Right renal pelvis (tissue), 4 donors: ENCODE measurements at places on chromosomes 12 and 14. TPM values are rescaled to one million over a fixed set of nuclear protein-coding genes. Genes with fewer than 3 reads are reported as not detected.
A peak's percentile ranks its signal among the peaks of the same experiment; 100 is the strongest.

GRCh38 chr12:89138048-89138852, 214.1 kb downstream of the DUSP6 start:
- DNase-seq, result no peak

GRCh38 chr14:60590991-60591414, 58.3 kb downstream of the SIX1 start:
- DNase-seq, result peak; percentile 4

The TMPRSS12 gene
- polyA plus RNA-seq, result 0.04 TPM

GRCh38 chr14:96494331-96494730, 7.9 kb upstream of the PAPOLA start:
- no peak for DNase-seq

The SYNDIG1L gene
- polyA plus RNA-seq, result 0.32 TPM

DNA sequence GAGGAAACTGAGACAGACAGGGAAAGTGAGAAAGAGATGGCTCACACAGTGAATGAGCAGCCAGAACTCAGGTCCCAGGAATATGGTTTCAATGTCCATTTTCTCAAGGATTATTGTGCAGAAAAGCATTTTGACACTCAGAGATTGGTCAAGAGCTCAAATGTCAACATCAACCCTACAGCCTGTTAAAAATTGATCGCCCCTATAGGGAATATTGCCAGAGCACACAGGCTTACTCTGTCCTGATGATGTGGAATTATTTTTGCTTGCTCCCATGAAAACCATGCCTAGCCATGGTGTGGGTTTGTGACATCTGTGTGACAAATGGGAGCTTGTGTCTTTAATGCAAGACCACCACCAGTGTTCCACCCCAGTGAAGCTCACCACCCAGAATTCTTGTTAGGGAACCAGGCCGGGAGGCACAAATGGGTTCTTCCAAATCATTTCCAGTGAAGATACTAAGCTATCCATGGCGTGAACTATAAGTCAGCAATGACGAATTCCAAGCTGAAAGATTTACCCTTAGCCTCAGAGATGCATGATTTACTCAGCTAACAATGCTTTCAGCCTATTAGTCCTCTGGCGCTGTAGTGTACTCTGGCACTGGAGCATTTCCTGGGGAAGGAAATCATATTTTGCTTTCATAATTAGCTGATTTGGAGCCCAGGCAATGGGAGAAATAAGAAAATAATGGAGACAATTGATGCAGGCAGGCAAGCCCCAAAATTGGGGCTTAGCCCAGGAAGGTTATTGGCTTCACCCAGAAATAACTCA, 1188.2 kb upstream of the TMEM132C start:
- no peak for DNase-seq

GRCh38 chr12:39431797-39432196, 11.1 kb downstream of the KIF21A start:
- no peak for DNase-seq

The PTPRQ gene
- polyA plus RNA-seq, result 24.0 TPM

DNA sequence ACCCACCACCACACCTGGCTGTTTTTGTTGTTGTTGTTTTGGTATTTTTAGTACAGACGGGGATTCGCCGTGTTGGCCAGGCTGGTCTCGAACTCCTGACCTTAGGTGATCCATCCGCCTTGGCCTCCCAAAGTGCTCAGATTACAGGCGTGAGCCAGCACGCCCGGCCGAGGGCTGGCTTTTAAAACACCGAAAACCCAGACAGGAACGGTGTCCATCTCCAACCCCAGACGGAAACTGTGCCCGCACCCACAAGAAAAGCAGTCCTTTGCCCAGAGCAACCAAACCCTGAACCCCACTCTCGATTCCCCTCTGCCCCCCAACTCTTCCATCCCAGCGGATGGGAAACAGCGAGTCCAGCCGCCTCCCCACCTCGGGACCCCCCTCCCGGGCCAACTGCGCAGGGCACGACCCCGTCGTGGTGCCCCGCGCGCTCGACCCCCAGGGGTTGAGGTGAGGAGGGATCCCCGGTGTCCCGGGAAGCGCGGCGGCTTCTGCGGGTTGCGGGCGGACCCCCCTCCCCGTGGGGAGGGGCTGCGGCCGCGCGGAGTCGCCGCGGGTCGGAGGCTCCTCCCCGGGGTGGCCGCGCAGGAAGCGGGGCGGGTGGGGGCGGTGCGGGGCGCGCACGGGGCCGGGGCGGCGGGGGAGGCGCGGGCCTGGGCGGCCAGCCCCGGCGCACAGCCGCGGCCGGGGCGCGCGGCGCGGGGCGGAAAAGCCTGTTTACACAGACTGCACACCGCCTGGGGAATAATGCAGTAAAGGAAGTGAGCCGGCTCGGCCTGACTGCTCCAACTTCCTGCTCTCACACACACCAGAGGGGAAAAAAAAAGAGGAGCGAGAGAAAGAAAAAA, at the start of gene ELK3:
Gene ELK3, plus strand, starts transcription at position 651 of the 851 bp plus-strand sequence.
- DNase-seq, result no peak

The SERPINA6 gene
- 7.3 TPM for polyA plus RNA-seq

DNA sequence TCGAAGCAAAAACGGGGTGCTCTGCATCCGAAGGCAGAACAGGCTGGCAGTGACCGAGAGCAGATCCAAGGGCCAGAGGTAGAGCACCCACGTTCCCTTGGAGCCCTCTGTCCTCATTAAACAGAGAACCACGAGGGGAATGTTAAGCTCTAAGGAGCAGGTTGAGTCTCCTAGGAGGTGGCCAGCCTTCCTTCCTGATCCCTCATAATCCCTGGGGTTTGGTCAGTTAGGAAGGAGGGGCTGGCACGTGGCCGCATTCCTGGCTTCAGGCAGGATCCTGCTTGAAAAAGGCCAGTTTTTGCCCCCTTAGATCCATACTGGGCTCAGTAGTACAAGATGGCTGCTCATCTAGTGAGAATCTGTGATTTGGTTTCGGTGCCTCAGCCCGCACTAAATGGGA, 57.2 kb downstream of the SLC24A4 start:
- DNase-seq, result no peak

DNA sequence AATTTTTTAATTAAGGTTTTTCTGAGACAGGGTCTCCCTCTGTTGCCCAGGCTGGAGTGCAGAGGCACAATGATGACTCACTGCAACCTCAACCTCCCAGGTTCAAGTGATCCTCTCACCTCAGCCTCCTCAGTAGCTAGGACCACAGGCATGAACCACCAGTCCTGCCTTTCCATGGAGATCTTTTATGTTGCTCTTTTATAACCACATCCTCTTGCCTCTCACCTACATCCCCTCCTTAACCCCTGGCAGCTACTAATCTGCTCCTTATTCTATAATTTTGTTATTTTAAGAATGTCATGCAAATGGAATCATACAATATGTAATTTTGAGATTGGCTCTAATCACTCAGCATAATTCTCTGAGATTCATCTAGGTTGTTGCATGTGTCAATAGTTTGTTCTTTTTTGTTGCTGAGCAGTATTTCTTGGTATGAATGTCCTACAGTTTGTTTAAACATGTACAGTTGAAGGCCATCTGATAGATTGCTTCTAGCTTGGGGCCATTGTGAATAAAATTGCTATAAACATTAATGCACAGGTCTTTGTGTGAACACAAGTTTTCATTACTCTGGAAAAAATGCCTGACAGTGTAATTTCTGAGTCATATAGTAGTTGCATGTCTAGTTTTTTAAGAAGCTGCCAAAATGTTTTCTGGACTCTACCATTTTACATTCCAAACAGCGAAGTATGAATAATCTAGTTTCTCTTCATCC, 249.2 kb upstream of the AMIGO2 start:
- DNase-seq, result no peak

DNA sequence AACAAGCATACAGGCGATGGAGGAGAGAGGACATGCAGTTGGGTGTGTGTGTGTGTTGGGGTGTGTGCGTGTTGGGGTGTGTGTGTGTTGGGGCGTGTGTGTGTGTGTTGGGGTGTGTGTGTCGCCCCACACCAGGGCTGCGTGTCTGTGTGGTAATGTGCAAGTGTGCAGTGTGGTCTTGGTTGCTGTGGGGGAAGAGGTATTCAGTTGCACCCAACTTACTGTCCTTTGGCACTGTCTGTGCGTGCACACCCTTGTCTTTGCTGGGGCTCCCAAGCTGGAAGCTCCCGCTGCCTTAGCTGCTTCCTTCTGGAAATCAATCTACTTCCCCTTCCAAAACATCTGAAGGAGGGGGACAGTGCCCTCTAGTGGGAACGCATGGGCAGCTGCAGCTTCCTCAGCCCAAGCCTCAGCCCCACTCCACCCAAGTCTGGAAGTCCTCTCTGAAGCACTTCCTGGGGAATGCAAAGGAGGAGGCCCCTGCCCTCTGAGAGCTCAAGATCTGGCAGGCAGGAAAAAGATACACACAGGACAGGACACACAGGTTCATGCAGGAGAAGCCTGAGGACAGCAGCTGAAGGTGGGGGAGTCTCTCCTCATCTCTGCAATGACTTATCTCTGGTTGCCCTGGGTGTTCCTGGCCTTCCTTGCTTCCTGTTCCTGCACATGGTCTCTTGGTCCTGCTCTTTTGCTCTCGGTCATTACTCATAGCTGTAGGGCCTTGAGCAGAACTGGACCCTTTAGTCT, 13.1 kb downstream of the ASIC1 start:
- peak; percentile 77 for DNase-seq
